Occipital lobe (tissue), 3 donors: ENCODE measurements at places on chromosomes 5 and 9. TPM values are rescaled to one million over a fixed set of nuclear protein-coding genes. Genes with fewer than 3 reads are reported as not detected.

DNA sequence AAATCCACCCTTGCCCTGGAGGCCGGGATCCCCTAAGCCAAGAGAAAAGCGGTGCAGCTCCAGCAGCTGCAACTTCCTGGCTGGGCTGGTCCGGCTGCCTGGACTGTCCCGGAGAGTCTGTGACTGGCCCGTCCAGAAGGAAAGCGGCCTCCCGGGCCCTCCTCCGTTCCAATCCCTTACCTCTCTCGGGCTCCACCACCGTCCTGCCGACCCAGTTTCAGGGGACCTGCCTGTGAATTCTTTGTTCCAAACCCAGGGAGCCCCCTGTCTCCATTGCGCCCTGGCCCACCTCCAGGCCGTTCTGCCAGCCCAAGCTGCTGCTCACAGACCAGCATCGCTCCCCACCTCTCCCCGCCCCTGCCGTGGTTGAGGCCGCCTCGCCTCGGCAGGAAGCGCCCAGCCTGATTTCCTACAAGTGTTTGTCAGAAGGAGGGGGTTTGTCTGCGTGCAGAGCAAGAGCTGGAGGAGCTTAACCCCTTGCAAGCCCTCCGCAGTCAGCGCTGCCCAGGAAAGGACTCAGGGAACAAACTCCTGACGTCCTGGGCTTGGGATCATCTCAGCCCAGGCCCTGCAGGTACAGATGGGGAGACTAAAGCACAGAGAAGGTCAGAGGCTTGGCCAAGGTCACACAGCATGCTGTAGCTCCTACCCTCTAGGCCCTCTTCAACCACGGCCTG, at the start of gene AKNA:
Gene AKNA (minus strand): TSS at position 303 of the 677 bp plus-strand sequence. CDS start 6,649 bp downstream, outside the sequence.
- peak; percentile 29 for DNase-seq

DNA sequence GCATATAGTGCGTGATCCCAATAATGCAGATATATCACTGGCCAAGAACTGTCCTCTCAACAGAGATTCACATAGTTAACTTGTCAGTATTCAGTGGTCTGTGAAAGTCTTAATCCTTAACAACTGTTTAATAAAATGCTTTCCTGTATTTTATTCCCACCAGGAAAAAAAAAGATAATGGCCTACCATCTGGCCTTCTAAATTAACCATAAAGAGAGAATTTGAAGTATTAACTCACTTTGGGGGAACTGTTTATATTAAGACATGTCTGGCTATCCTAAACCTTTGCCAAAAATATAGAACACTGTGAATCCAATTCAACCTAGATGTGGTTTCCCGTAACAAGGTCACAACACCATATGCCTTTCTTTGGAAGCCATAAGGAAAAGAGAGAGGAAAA, 818 bp upstream of the FREM1 start:
- DNase-seq: no peak

DNA sequence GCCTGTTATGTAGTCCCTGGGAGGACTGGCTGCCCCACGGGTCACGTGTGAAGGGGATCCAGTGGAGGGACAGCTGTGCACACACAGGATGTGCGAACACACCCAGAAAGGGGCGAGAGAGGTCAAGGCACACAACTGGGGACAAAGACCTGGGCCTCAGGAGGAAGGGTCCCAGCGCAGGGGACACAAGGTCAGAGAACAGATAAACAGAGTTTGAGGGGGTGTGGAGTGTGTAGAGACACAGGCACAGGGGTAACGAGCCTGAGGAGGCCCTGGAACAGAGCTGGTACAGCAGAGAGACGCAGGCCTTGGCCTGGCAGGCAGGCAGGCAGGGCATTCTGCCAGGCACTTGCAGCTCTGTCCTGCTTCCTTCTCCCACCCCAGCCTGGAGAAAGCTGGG, 14.8 kb upstream of the PSMD5 start:
- no peak for DNase-seq

GRCh38 chr5:115594128-115595047, 7.9 kb downstream of the TICAM2 start:
- no peak for DNase-seq

DNA sequence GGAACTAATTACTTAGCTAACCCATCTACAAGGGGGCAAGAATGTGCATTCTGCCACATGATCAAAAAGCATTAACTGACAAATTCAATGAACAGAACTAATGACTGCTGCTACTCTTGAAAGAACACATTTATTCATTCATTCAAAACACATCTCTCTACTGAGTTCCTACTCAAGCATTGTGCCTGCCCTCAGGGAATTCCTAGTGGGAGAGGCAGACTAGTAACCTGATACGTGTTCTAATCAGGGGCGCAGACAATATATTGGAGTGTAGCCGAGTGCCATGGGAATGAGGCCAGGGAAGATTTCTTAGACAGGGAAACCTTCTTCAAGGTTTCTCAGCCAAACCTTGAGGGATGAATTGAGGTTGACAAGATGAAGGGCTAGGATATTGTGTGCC, 56.7 kb upstream of the PAPPA start:
- no peak for DNase-seq

- no peak for DNase-seq
These were observed 416.8 kb downstream of the NFIB start for GRCh38 chr9:13896922-13897835.

- DNase-seq: no peak
These were observed 360.0 kb downstream of the OSTF1 start for GRCh38 chr9:75448281-75448680.

DNA sequence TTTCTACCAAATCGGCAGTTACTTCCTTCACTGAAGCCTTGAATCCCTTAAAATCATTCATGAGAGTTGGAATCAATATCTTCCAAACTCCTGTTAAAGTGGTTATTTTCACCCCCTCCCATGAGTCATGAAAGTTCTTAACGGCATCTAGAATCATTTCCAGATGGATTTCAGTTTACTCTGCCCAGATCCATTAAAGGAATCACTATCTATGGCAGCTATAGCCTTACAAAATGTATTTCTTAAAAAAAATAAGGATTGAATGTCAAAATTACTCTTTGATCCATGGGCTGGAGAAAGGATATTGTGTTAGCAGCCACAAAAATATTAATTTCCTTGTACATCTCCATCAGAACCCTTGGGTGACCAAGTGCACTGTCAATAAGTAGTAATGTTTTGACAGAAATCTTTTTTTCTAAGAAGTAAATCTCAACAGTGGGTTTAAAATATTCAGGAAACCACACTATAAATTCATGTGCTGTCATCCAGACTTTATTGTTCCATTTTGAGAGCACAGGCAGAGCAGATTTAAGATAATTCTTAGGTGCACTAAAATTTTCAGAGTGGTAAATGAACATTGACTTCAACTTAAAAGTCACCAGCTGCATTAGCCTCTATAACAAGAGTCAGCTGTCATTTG, 767.7 kb downstream of the DTWD2 start:
- no peak for DNase-seq

- no peak for DNase-seq
These were observed 898.5 kb upstream of the SEMA6A start for GRCh38 chr5:117473165-117473564.

DNA sequence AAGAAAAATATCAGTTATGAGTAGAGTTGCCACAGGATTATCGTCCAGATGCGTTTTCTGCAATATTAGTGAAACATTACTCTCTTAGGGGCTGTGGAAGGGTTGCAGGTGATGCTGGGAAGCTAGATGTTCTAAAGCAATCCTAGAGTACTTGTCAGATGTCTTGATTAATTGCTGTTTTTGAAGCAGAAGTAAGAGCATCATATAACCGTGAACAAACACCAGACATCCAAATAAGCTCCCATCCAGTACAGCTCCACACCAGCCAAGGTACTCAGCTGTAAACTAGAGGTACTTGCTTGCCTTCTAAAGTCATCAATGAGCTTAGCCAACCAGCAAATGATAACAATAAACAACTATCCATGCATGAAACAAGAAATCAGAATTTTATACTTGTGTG, 131.1 kb downstream of the ST8SIA4 start:
- no peak for DNase-seq

DNA sequence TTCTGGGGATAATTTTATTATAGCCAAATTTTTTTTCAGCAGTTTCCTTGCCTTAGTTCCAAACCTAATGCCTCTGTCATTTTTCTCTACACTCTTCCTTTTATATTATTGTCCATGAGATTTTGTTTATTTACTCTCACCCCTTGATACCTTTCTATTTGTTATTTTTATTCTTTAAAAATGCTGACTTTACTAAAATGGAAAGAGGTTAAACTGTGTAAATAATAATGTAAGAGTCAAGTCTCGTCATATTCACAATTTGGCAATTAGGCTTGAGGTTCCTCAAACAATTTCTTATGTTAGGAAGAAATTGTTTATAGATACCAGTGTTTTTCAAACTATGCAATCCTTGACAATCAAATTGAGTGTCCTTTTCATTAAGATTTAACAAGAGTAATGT, 428.6 kb upstream of the CDH9 start:
- DNase-seq: no peak

DNA sequence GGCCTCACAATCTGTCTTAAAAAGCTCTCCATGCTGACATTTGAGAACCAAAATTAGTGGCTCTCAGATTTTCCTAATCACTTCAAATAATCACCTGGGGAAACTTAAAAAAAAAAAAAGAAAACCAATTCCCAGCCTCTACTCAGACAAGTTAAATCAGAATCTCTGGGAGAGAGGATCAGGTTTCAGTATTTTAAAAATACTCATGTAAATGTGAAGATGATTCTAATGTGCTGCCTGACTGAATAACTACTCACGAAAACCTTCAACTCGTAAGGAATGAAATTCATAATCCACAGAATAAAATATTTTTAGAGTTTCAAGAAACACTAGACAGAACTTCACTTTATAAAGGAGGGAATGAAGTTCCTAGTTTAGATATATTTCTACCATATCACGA, 114.4 kb downstream of the SVEP1 start:
- no peak for DNase-seq

- no peak for DNase-seq
These were observed 433.8 kb upstream of the CDH9 start for GRCh38 chr5:27472000-27472763.

GRCh38 chr9:79107911-79108676, 463.7 kb upstream of the TLE4 start:
- no peak for DNase-seq

GRCh38 chr9:137797206-137798120, 80.1 kb upstream of the CACNA1B start:
- DNase-seq: no peak

DNA sequence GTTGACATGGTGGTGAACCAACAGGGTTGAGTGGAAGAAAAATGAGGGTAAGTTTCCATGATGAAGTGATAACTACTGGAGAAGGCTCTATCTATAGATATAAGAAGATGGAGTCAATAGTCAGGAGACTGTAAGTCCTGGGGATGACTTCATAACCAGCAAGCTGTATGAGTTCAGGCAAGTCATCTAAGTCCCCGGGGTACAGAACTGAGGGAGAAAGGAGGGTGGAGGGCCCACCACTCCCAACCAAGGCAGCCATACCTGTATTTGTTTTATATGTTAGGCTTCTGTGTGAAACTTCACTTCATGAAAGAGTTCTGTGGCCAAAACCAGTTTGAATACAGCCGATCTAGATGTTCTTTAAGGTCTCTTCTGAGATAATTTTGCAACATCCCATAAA, 53.3 kb upstream of the IFNE start:
- no peak for DNase-seq

- DNase-seq: peak; percentile 59
These were observed 9.1 kb downstream of the PTCH1 start for GRCh38 chr9:95507464-95508241.

DNA sequence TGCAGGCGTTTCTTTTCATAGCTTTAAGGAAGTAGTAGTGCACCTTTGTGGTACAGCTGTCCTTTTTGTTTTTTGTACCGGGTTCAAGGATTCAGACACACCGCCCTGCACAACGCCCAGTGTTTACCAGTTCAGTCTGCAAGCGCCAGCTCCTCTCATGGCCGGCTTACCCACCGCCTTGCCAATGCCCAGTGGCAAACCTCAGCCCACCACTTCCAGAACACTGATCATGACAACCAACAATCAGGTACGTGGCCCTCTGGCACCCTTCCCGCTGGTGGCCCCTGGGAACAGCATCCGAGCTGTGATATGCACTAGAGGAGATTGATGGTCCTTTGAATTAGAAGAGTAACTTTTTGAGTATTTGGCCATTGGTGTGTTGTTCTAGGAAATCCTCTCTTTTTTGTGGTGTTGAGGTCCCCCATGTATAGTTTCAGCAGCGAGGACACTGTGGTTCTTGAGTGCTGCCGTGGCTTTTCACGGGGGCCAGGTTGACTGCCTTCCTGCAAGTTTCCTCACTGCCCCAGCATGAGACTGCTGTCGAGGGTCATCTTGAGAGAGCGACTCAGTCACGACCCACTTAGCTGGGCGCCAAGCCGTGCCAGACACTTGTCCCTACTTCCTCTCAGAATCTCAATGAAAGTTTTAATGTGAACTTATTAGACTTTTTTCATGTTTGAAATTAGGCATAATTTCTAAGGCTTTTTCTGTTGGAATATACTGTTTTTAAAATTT, 37.9 kb downstream of the TENT4A start:
- no peak for DNase-seq

GRCh38 chr5:94969174-94969573, 315.7 kb downstream of the MCTP1 start:
- DNase-seq: no peak

GRCh38 chr9:68653141-68653595, 51.9 kb upstream of the PIP5K1B start:
- DNase-seq: no peak

- DNase-seq: no peak
These were observed 234.5 kb downstream of the EFNA5 start for GRCh38 chr5:107436201-107436600.

- DNase-seq: no peak
These were observed 83.1 kb downstream of the HINT1 start for GRCh38 chr5:131081913-131082488.

DNA sequence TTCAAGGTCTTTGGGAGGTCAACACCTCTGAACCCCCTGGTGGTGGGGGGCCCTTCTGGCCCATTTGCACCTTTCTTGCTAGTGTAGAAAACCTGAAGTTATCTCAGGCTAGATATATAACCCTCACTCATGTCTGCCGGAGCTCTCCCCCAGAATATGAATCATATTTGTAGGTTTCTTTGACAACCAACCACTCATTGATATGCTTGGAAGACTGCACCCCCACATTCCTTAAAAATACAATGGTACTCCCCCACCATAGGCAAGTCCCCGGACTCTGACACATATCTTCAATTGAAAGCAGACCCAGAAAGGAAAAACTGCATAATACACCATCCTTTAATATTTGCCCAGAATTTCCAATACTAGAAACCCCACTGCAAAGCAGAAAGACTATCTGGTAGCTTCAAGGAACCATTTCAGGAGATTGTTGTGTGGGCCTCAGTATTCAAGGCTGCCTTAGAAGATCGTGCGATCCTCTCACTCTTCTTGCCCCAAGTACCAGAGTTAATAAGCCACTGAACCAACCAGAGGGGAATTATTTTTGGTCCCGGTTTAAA, 978 bp upstream of the UBE2B start:
- DNase-seq: peak; percentile 5

GRCh38 chr9:129351642-129352145, 173.6 kb upstream of the IER5L start:
- DNase-seq: no peak

Gene TSLP
- total RNA-seq: not detected

Gene GOLGA2
- total RNA-seq: 45.9 TPM

Gene PDGFRB
- total RNA-seq: 13.7 TPM

Gene PAIP1
- total RNA-seq: 216 TPM

Gene KCNN2
- total RNA-seq: 34.6 TPM

Gene ASPN
- total RNA-seq: 7.8 TPM

Gene WDR38
- not detected for total RNA-seq

Gene GNA14
- 0.31 TPM for total RNA-seq

Gene FYB1
- total RNA-seq: 1.4 TPM

Gene TTC39B
- 6.9 TPM for total RNA-seq
